ENCODE measurements at places on chromosomes 5 and 9.
A peak's percentile ranks its signal among the peaks of the same experiment; 100 is the strongest.

GRCh38 chr9:76049341-76049740 lies 158.9 kb downstream of the PCSK5 start:
- no peak for DNase-seq

DNA sequence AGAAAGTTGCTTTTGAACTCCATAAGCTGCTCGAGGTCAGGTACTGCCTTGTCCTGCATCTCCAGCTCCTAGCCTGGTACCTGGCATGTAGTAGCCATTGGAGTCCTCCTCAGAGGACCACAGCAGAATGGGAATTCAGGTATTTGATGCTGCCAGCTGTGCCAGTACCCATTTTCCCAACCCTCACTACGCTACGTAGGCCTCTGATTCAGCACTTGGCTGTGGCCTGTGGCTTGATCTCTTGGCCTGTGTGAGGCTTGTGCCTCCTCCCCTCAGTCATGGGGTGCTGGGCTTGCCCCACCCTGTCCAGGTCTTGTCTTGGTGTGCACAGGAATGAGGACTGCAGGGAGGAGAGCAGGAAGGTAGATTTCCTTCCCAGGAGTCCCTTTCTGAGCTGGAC lies 11.8 kb downstream of the OTULIN start:
- peak; percentile 38 for DNase-seq

GRCh38 chr5:159504857-159505304 lies 174.6 kb upstream of the IL12B start:
- DNase-seq, result no peak

DNA sequence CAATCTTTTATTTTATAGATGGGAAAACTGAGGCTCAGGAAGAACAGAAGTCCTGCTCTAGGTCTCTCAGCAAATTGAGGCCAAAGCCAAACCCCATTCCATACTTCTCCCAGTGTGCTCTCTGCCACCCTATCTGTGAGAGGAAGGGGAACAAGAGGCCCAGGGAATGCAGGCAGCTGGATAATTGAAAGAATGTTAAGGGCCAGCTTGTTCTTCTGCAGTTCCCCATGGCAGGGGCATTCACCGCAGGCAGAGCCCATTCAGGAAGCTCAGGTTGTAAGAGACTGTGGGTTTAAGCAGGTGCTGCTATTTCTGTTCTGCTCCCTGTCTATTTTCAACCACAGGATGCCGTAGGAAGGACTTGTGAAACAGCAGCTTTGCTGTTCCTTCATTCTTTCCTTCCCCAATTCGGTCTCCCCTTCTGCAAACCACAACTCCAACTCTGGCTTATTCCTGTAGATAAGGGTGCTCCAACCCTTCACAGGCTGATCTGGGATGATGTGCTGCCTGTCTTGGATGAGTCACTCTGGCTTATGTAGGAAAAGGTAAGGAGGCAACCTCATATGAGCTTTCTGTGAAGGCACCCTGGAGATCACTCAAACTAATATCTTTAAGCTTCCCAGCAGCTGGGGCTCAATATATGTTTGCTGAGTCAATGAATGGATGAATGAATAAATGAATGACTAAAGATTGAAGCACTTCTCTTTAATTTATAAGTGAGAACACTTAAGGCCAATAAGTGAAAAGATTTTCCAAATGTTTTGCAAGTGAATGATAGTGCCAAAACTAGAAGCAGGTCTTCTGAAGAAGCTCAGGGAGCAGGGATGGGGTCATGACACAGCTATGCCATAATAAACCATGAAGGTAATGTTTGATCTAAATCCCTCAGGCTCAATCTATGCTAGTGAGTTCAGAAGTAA lies 377.6 kb downstream of the BRINP1 start:
- no peak for DNase-seq

- DNase-seq, result no peak
These were observed 14.2 kb downstream of the FAXDC2 start for GRCh38 chr5:154836225-154836624.
